ENCODE measurements at places on chromosomes 13 and 19. TPM values are rescaled to one million over a fixed set of nuclear protein-coding genes. Genes with fewer than 3 reads are reported as not detected.
A peak's percentile ranks its signal among the peaks of the same experiment; 100 is the strongest.

DCT gene
- not detected for total RNA-seq

LILRA2 gene
- 15.4 TPM for total RNA-seq

HSH2D gene
- 6.0 TPM for total RNA-seq

GNA15 gene
- 18.6 TPM for total RNA-seq

CGB3 gene
- total RNA-seq: not detected

SPIB gene
- total RNA-seq: 0.52 TPM

SLAIN1 gene
- 16.4 TPM for total RNA-seq

KIR2DL1 gene
- 0.58 TPM for total RNA-seq

ZNF90 gene
- 7.6 TPM for total RNA-seq

LAIR1 gene
- total RNA-seq: 87.8 TPM

ZNF329 gene
- 7.4 TPM for total RNA-seq

CYP2F1 gene
- not detected for total RNA-seq

OR2Z1 gene
- not detected for total RNA-seq

- H3K36me3 ChIP-seq: no peaks in the 10 kb centered on the region
- H3K4me3 ChIP-seq: no peak overlapping the region
- H3K4me1 ChIP-seq: no peaks in the 10 kb centered on the region
- peaks cover 11% of the 10 kb centered on the region for H3K27me3 ChIP-seq
- no peak overlapping the region for H3K27ac ChIP-seq
These were observed 85.4 kb downstream of the SLC7A1 start for GRCh38 chr13:29509999-29510589.

GRCh38 chr19:34220472-34221063, 33.8 kb upstream of the GARRE1 start:
- H3K36me3 ChIP-seq: peaks cover 81% of the 10 kb centered on the region
- no peak overlapping the region for H3K4me3 ChIP-seq
- H3K4me1 ChIP-seq: peaks cover 4% of the 10 kb centered on the region
- no peaks in the 10 kb centered on the region for H3K27me3 ChIP-seq

GRCh38 chr13:29210676-29211075, 384.8 kb downstream of the SLC7A1 start:
- no peaks in the 10 kb centered on the region for H3K27me3 ChIP-seq
- H3K27ac ChIP-seq: no peak overlapping the region
- no peaks in the 10 kb centered on the region for H3K36me3 ChIP-seq
- no peak overlapping the region for H3K4me3 ChIP-seq

- peak overlapping the region; percentile 68 for H3K4me3 ChIP-seq
- H3K27me3 ChIP-seq: no peaks in the 10 kb centered on the region
- peaks cover 34% of the 10 kb centered on the region for H3K4me1 ChIP-seq
- H3K27ac ChIP-seq: peak overlapping the region; percentile 87
These were observed 690 bp upstream of the B3GNT8 start for GRCh38 chr19:41427647-41428480.

DNA sequence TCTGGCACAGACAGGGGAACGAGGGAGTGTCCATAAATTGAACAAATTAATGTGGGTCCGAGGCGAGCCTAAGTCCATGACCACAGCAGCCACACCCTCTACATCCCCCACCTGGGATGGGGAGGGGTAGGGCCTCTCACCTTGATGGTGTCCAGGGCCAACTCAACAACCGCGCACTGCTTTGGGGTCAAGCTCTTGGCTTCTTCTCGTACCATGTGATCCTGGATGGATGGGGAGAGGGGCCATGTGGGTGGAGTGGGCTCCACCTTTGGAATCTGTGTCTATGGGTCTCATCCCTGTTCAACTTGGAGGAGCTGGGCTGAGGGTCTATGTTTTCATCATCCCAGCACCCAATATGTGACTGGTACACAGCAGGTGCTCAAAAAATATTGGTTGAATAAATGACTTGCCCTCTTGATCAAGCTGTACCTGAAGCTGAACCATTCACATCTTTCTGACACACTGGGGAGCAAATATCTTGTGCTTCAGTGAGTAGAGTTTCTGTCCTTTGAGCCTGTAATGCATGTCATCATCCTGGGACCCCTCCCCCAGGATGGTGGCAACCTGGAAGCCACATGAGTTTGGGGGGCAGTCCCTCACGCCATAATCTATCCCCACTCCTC, 62.9 kb downstream of the COLGALT1 start:
- no peaks in the 10 kb centered on the region for H3K36me3 ChIP-seq
- no peaks in the 10 kb centered on the region for H3K4me1 ChIP-seq
- no peak for DNase-seq
- H3K4me3 ChIP-seq: no peak overlapping the region
- peaks cover 13% of the 10 kb centered on the region for H3K27me3 ChIP-seq

- H3K27ac ChIP-seq: peak overlapping the region; percentile 75
- H3K4me3 ChIP-seq: no peak overlapping the region
- no peak for DNase-seq
- H3K27me3 ChIP-seq: no peaks in the 10 kb centered on the region
- no peaks in the 10 kb centered on the region for H3K36me3 ChIP-seq
These were observed 66.8 kb downstream of the STK24 start for GRCh38 chr13:98510156-98510509.

- no peaks in the 10 kb centered on the region for H3K36me3 ChIP-seq
- no peaks in the 10 kb centered on the region for H3K4me1 ChIP-seq
- H3K4me3 ChIP-seq: no peak overlapping the region
- H3K27ac ChIP-seq: no peak overlapping the region
- peak; percentile 78 for DNase-seq
- no peaks in the 10 kb centered on the region for H3K27me3 ChIP-seq
These were observed 158.1 kb upstream of the TSC22D1 start for GRCh38 chr13:44734201-44734707.

DNA sequence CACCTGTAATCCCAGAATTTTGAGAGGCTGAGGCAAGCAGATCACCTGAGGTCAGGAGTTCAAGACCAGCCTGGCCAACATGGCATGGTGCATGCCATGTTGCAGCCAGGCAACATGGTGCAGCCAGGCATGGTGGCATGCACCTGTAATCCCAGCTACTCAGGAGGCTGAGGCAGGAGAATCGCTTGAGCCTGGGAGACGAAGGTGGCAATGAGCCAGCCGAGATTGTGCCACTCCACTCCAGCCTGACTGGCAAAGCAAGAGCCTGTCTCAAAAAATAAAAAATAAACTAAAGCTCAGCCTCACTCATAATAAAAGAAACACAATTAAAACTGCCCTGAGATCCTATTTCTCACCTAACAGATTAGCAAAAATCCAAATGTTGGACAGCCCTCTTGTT, 49.7 kb upstream of the MAP3K10 start:
- H3K4me1 ChIP-seq: no peaks in the 10 kb centered on the region
- H3K27me3 ChIP-seq: no peaks in the 10 kb centered on the region
- no peak overlapping the region for H3K4me3 ChIP-seq
- no peaks in the 10 kb centered on the region for H3K36me3 ChIP-seq
- H3K27ac ChIP-seq: no peak overlapping the region

- no peak overlapping the region for H3K27ac ChIP-seq
- no peaks in the 10 kb centered on the region for H3K4me1 ChIP-seq
- DNase-seq: no peak
- no peaks in the 10 kb centered on the region for H3K36me3 ChIP-seq
These were observed 11.7 kb upstream of the FAM216B start for GRCh38 chr13:42769650-42770049.

DNA sequence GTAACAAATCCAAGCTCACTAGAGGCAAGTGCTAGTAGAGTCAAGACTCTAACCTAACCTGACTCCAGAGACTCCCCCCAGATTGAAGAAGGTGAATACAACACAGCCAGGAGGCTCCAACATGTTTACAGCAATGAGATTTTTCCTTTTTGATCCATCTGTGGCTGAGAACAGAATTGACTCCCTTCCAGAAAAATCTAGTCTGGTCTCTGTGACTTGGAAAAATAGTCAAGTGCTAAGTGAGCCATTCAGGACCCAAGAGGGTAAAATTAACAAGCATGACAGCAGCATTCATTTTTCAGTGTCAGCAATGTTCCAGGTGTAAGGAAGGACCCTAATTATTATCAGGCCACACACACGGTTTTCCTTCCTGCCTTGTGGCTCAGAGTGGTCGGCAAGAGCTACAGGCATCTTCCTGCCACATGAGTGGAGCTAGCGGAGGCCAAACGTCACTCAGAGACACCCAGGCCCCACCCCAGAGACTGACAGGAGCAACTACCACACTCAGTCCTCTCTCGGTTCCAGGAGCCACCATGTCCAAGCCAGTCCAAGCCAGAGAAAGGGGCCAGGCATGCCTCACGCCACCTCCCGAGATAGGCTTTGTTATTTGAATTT, 395.1 kb downstream of the FOXO1 start:
- peak overlapping the region; percentile 75 for H3K27ac ChIP-seq
- H3K27me3 ChIP-seq: no peaks in the 10 kb centered on the region
- H3K4me3 ChIP-seq: no peak overlapping the region
- DNase-seq: no peak

GRCh38 chr19:40165362-40165937, 25.8 kb upstream of the MAP3K10 start:
- no peaks in the 10 kb centered on the region for H3K4me1 ChIP-seq
- H3K27me3 ChIP-seq: no peaks in the 10 kb centered on the region
- no peaks in the 10 kb centered on the region for H3K36me3 ChIP-seq
- H3K4me3 ChIP-seq: no peak overlapping the region

DNA sequence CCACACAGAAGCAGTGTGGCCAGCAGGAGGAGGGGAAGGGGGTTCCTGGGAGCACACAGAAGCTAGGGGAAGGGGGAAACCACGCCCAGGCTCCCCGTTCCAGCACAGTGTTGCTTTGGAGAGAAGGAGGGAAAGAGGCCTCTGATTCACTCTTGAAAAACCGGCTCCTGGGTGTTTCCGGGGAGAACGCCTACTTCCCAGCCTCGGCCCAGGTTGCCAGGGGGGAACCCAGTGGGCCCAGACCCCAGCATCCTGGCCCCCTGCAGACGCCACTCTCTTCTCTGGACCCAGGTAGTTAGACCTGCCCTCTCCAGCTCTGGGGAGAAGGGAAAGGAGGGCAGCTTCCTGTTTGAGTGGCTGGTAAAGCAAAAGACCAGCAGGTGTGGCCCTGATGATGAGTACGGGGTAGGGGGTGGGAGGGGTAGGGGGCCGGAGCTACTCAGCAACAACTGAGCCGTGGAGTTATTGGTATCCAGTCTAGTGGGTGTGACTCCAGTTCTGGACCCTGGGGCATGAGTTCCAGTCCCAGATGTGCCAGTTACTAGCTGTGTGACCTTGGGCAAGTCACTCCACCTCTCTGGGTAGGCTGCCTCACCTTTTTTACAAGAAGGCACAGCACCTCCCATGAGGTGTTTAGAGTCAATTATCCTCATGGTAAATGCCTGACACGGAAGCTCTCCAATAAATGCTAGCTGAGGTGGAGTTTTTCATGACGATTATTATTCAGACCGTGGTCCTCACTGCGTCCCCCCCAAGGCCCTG, 836 bp downstream of the GIPC1 start:
- no peak for DNase-seq
- peak overlapping the region; percentile 80 for H3K27ac ChIP-seq
- peak overlapping the region; percentile 91 for H3K4me3 ChIP-seq
- no peaks in the 10 kb centered on the region for H3K36me3 ChIP-seq
- no peaks in the 10 kb centered on the region for H3K27me3 ChIP-seq

DNA sequence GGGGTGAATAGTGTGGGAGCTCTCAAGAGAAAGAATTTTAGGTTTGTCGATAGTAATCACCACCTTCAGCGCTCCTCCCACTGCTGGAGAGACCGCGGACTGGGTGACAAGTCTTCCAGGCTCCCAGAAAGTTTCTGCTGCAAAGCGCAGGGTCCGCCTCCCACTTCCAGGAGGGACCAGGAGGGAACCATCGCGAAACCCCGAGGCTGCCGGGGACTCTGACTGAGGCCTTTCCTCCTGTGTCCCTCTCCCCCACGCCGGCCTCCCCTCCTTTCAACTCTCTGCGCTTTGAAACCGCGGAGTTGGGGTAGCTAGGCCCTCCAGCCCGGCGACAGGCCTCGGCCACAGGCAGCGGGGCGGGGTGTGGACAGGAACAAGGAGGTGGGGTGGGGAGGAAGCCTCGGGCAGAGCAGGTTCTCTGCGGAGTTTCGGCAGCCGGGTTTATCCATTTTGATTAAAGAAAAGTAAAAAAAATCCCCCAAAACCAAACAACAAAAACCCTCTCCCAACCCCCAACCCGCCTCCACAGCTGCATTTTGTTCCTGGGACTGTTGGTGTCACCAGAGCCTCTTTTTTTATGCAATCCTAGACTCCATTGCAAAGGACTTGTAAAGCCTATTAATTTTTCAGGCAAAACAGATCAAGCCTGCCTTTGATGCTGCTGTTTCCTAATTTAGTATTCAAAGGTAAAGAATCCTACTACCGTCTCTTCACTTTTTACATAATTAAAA, 157.2 kb downstream of the TM9SF2 start:
- peaks cover 11% of the 10 kb centered on the region for H3K4me1 ChIP-seq
- H3K27ac ChIP-seq: peak overlapping the region; percentile 75
- H3K36me3 ChIP-seq: no peaks in the 10 kb centered on the region
- H3K4me3 ChIP-seq: peak overlapping the region; percentile 61

GRCh38 chr19:17544418-17544817, 11.0 kb upstream of the COLGALT1 start:
- peaks cover 1% of the 10 kb centered on the region for H3K4me1 ChIP-seq
- no peak overlapping the region for H3K4me3 ChIP-seq
- DNase-seq: no peak
- no peak overlapping the region for H3K27ac ChIP-seq
- H3K36me3 ChIP-seq: no peaks in the 10 kb centered on the region

- H3K4me3 ChIP-seq: no peak overlapping the region
- H3K27ac ChIP-seq: no peak overlapping the region
- no peaks in the 10 kb centered on the region for H3K36me3 ChIP-seq
- H3K27me3 ChIP-seq: no peaks in the 10 kb centered on the region
These were observed 27.6 kb downstream of the DNAJC3 start for GRCh38 chr13:95704510-95704909.

DNA sequence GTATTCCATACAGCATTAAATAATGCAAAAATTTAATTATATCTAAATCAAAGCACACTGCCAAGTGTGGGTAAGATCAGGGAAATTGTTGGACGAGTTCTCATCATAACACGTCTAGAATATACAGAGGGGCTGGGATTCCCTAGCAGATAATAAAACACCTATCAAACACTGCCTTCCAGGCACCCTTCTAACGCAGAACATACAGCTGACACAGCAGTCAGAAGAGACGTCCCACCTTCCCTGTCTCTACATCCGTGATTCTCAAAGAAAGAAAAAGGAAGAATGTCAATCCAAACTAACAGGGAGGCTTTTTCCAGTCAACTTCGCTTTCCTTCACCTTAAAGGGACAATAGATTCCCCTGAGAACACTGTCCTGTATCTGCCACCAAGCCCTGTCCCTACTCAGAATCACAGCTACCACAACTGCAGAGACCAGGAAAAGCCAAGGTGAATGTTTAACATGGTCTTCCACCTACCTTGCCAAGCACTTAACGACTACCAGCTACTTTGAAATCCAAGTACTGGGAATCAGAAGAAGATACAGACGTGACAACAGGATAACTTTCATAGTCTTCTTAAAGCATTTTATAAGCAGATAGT, 38.5 kb downstream of the TBC1D4 start:
- H3K36me3 ChIP-seq: no peaks in the 10 kb centered on the region
- DNase-seq: no peak
- no peaks in the 10 kb centered on the region for H3K27me3 ChIP-seq
- H3K27ac ChIP-seq: no peak overlapping the region
- no peak overlapping the region for H3K4me3 ChIP-seq
- peaks cover 4% of the 10 kb centered on the region for H3K4me1 ChIP-seq

DNA sequence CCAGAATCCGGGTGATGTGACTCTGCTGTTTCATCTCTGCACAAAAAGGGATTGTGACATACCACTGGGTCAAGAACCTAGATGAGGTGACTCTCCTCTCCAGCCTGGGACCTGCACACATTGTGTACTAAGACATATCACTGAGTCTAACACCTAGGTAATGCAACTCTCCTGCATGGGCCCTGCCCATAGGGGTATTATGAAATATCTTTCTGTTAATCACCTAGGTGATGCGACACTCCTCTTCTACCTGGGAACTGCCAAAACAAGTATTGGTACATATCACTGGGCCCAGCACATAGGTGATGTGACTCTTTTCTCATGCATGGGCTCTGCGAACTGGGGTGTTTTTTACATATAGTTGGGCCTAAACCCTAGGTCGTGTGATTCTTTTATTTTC, 35.5 kb upstream of the ZNF254 start:
- no peaks in the 10 kb centered on the region for H3K4me1 ChIP-seq
- H3K4me3 ChIP-seq: no peak overlapping the region
- no peak for DNase-seq
- H3K27ac ChIP-seq: no peak overlapping the region
- H3K36me3 ChIP-seq: peaks cover 99% of the 10 kb centered on the region

Data from upper lobe of right lung (tissue), 1 donor.